ENCODE measurements at places on chromosomes 1 and 21.
A peak's percentile ranks its signal among the peaks of the same experiment; 100 is the strongest.

DNA sequence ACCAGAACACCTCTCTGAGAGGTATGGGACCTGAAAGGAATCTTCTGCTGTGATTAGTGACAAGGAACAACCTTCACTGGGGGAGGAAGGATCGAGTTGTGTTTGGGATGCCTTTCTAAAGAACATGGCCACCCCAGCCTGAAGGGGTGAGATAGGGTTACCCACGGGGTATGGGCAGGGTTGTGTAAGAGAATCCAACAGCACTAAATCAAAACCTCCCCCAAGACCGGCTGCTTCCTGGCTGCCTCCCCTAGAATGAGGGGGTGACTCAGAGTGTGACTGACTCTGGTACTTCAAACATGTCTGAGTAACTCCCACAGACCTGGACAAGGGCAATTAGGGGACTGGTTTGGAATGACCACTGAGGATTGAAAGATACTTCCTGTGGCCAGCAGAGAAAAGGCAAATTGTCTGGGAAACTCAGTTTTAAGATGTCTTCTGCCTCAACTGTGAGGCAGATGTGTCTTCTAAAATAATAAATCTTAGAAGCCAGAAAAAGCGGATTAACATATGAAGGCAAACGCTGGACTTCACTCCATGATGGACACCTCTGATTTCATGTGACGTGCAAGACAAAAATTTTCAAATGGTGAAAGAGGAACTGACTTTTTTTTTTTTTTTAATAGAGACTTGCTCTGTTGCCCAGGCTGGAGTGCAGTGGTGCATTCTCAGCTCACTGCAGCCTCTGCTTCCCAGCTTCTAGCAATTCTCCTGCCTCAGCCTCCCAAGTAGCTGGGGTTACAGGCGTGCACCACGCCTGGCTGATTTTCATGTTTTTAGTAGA is 6.7 kb upstream of the PTPN14 start:
- no peak for DNase-seq

- no peak for DNase-seq
These were observed 127.7 kb upstream of the ZBTB40 start for GRCh38 chr1:22323846-22324504.

- no peak for DNase-seq
These were observed 66.2 kb downstream of the COQ8A start for GRCh38 chr1:227006226-227006796.

DNA sequence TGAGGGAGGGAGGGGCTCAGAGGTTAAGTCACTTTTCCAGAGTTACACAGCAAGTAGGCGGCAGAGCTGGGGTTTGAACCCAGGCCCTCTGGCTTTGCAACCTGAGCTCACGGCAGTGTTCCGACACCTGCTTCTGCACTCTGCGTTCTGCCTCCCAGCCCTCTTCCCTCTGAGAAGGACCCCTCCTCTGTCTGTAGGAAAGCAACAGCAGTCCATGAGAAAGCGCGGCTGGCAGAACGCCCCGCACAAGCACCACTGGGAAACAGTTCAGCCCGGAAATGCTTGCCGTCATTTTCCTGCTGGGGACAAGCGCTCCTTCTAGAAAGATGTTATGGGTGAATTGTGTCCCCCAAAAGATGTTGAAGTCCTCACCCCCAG is 241.1 kb downstream of the NPHP4 start:
- DNase-seq: no peak

GRCh38 chr1:198291036-198291435 is 134.2 kb downstream of the NEK7 start:
- DNase-seq: no peak

GRCh38 chr1:19179597-19180264 is 30.3 kb downstream of the UBR4 start:
- DNase-seq: no peak

GRCh38 chr1:228343191-228343661 is 63.4 kb downstream of the TRIM11 start:
- DNase-seq: no peak

DNA sequence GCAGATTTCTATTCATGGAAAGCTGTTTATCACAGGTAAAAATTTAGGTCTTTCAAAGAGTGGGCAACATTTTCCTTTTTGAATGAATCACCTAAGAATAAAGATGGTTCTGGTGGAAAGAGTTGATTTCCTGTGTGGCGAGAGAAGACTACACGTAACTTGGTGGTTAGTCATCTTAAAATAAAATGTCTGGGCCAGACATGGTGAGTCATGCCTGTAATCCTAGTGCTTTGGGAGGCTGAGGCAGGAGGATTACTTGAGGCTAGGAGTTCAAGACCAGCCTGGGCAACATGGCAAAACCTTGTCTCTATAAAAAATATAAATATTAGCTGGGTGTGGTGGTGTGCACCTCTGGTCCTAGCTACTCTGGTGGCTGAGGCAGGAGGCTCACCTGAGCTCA is 65.7 kb downstream of the DISP1 start:
- DNase-seq: no peak

DNA sequence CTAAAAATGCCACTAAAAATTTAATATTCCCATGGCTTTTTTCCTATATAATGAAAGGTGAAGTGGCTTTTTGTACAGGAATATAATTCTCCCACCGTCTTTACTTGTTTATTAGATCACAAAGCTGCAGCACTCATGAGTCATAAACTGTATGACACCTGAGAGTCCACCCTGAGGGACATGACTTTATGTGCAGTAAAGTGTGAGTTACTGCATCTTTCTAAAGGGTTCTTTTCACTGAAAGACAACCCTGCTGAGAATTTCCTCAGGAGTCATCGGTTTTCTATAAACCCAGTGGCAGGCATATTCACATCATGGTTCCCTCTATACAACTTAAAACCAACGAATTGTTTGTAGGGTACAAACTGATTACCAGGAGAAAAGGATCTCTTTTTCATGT is 77.4 kb downstream of the APP start:
- no peak for DNase-seq

DNA sequence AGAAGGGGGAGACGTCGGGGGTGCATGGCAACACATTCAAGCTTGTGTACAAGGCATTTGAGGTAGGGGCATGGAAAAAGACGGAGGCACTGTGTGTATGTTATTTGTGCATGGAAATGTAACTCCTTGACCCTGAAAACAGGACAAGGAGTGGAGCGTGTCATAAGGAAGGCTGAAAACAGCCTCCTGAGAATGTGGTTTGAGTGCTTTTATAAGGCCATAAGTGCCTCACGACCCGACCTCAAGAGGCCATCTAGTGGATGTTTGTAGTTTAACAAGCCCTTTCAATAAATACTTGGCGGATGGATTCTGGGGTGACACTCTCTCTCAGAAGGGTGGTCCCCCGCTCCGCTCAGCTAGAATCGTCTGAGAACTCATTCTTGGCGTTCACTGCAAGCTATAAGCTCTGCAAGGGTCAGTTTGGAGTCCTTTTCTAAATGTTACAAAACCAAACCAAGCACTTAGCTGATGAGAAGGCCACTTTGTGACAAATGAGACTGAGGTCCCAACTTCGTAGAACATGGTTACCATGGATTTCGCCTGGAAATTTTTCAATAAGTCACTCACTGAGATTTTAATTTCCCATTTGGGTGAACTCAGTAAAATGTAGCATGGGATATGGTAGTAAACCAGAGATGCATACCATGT is 38.8 kb upstream of the CLCA4 start:
- no peak for DNase-seq

DNA sequence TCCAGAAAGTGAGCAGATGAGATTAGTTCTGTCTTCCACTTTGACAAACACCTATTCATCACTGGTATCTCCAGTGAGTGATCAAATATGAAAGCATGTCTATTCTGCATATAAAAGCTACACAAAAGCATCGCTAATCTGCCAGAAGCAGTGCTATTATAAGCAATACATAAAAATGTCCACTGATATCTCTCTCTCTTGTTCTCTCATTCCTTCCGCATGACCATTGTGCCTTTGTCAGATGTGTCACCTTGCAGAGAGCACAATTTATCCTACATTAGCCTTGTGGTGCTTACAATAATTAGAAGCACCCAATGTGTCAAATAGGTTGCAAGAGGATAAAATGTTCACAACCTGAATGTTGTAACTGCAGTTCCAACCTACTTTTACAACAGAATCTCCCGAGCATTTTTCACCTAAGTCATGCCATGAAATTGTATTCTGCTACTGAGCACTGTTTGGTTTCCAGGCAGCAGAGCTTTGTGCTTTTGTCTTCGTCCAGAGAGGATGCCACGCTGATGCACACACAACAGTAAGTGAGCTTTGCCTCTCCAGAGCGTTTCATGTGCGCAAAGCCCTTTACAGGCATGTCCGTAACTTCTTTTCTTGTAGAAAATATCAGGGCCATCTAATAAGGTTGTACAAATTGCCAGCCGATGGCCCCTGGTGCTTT is 198.7 kb upstream of the PLD5 start:
- no peak for DNase-seq

DNA sequence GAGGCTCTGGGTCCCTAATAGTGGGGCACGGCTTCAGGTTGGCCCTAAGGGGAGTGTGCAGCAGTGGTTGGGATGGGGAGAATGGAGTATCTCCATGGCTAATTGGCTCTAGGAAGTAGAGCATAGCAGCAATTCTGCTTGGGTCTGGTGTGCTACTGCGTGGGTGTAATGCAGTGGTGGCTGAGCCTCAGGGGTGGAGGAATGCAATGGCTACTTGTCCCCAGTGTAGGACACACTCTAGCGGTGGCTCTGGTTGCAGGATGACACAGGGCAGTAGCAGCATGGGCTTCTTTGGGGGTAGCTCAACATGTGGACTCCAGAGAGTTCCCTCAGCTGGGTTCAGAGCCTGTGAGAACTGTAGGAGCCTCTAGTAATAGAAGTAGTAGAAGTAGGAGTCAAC is 91.2 kb upstream of the FAM78B start:
- no peak for DNase-seq

GRCh38 chr1:223474804-223475203 is 81.6 kb downstream of the CCDC185 start:
- no peak for DNase-seq

- peak; percentile 27 for DNase-seq
These were observed 39.6 kb downstream of the NUF2 start for GRCh38 chr1:163361123-163361934.

GRCh38 chr1:17739050-17739449 is 16.1 kb upstream of the ACTL8 start:
- DNase-seq: no peak

Measured in NCI-H1417 treated with DMSO at 0.1 percent for 48 hours (cell line).